ENCODE measurements at places on chromosomes 12 and 14.

DNA sequence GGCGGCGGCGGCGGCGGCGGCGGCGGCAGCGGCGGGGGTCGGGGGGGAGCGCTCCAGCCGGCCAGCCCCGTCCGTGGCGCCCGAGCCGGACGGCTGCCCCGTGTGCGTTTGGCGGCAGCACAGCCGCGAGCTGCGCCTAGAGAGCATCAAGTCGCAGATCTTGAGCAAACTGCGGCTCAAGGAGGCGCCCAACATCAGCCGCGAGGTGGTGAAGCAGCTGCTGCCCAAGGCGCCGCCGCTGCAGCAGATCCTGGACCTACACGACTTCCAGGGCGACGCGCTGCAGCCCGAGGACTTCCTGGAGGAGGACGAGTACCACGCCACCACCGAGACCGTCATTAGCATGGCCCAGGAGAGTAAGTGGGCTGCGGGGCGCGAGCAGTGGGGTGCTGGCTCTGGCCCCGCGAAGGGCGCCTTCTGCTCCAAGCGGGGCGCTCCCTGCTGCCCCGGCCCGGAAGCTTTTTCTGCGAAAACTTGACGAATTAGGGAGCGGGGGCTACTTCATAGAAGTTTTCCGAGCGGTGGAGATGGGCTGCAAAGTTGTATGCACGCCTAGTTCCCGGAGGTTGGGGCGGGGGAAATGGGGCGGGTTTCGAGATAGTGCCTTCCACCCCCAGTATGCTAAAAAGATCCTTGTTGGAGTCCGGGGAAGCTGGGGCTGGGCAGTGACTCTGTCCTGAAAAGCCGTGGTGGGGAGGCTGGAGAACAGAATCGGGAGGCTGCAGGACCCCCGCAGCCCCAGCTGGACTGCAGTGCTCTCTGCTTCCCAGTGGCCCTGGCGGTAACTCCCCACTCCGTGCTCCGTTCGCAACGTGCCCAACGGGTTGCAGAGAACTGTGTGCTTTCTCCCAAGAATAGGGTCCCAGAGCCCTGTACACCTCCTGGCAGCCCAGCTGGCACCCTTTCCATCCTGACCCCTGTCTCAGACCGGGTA, 751 bp downstream of the GDF11 start:
- peak; percentile 53 for DNase-seq

- peak; percentile 35 for DNase-seq
Measured at GRCh38 chr12:109544955-109545531, 28.3 kb downstream of the MMAB start.

GRCh38 chr14:61456720-61457119, 135.3 kb downstream of the PRKCH start:
- peak; percentile 86 for DNase-seq

DNA sequence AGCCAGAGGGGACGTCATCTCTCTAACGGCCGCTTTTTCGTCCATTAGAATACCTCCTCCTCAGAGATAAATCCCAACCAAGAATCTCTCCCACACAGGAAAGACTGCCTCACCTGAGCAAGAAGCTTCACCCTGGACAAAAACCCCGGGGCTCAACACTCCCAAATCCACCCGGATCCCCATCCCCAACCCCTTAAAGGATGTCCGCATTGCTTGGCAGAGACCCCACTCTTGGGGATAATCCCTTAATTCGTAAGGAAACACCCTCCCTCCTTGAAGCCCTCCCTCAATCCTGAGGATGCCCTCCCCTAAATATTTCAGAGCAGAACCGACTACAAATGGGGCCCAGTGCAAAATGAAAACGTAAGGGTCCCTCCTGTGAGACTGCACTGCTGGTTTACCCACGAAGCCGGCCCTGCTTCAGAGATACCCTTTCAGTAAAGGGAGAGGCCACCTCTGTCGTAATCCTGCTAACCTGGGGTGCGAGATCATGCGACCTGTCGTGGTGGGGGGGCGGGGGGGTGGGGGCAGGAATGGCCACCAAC, 655 bp upstream of the DYNLL1 start:
- DNase-seq: no peak

DNA sequence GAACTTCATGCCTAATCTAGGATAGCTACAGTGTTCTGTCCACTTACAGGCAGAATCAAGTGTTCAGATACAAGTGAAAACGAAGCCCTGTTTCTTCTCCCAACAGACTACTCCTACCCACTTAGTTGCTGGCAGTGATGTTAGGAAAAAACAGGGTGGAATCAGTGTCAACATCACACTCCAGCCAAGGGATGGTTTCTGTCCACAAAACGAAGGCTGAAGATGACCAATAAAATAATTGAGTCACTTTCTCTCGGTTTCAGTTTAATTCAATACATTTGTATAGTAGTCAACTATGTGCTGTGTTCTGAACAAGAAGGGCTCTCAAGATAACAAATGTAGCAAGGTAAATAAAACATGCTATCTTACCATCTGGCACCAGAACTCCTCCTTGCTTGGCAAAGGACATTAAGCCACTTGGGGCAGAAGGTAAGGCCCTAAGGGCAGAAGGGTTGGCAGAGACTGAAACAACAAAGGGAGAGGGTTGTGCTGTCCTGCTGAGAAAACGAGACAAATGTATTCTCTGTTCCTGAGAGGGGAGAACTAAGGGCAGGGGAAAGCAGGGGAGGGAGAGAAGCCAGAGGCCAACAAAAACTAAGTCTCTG, 393.6 kb downstream of the DPF3 start:
- DNase-seq: no peak

DNA sequence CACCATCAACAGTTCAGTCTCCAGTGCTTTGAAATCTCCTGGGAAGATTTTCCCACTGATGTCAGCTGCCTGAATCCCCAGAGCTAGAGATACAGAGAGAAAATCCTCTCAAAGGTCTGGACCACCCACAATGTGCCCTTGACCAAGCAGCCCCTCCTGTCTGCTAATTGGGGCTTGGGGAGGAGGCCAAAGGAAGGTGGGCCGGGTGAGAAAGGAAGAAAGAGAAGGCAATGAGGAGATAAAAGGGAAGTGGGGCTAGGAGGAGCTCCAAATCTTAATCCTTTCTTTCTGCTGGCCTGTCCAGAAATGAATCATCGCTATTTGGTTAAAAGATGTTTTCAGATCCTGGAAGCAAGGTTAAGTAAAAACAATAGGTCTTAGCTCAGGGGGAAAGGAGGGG, 322.9 kb downstream of the BCL11B start:
- no peak for DNase-seq

- no peak for DNase-seq
Measured at GRCh38 chr12:116217045-116217735, 60.3 kb downstream of the MED13L start.

- DNase-seq: no peak
Measured at GRCh38 chr12:63995512-63995911, 151.0 kb downstream of the SRGAP1 start.

DNA sequence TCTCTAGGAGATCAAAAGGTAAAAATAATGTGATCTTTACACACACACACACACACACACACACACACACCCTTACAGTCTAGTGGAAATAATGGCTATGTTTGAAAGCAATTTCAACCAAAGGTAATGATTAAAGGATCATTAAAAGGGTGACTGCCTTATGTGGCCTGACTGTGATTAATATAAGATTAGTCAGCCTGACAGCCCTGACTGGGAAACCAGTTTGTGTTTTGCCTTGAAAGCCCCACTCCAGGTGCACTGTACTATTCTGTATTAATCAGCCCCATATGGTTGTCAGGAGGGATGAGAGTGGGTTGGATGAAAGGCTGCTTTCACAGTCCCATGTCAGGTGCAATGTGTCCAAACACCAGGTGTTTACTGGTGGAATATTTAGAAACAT, 10.5 kb downstream of the RASSF9 start:
- no peak for DNase-seq

DNA sequence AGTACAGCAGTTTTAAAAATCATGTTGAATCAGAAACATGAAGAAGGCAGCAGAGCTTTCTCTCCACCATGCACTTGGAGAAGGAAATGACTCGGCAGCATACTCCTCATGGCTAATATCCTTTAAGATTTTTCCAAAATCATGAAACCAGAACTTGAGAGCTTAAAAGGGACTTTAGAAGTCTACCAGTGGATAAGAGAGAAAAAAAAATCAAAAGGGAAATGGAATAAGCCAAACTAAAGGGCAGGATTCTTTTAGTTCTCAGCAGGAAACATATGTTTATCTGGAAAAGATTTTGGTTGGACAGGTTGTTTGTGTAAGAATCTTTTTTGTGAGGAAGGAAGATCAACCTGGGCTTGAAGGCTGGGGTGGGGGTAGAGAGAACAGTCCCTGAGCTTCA, 111.8 kb downstream of the PRKCH start:
- no peak for DNase-seq

DNA sequence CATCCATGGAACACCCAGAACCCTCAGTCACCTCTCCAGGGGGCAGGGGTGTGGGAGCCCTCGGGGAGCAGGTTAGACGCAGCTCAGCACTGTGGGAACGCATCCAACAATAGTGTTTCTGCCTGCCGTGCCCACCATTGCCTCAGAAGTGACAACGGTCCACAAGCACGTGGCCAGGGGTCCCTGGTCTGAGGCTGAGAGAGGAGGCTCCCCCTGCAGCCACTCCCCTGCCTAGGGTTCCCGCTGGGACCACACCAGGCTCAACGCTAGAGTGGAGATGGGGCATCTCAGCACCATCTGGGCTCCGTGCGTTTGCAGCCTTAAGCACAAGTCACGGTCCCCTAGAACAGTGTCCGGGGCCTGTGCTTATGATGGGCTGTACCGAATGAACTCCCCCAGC, 62.7 kb downstream of the TESC start:
- no peak for DNase-seq

- no peak for DNase-seq
Measured at GRCh38 chr14:59332727-59333126, 132.5 kb downstream of the GPR135 start.

GRCh38 chr12:26845984-26846383, 13.0 kb upstream of the ITPR2 start:
- DNase-seq: no peak

DNA sequence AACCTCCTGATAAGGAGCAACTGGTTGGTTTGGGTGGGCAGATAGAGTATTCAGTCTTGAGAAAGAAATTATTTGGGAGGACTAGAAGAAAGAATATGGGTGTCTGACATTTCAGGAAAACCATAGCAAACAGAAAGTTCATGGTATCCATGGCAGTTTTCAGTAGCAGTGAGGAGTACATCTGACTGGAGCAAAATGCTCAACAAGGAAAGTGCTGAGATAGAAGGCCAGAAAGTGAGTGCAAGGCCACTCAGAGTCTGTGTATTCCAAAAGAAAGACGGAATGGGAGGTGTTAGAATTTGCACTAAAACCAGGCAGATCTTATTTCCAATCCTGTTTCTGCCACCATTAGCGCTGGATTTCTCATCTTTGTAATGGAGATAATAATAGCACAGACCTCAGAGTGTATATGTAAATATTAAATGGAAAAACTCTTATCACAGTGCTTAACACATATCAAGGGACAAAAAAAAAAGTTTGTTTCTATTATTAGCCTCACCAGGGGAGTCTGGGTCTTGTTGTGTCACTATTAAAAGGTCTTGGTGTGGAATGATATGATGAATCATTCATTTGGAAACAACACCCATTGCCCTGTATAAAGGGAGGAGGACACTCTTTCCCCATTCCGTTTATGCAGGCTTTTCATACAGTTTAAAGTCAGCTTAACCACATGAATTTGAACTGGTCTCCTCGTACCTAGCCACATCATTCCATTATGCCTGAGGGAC, 349.8 kb downstream of the IPO8 start:
- DNase-seq: no peak
